ENCODE measurements at places on chromosomes 16 and 17.

DNA sequence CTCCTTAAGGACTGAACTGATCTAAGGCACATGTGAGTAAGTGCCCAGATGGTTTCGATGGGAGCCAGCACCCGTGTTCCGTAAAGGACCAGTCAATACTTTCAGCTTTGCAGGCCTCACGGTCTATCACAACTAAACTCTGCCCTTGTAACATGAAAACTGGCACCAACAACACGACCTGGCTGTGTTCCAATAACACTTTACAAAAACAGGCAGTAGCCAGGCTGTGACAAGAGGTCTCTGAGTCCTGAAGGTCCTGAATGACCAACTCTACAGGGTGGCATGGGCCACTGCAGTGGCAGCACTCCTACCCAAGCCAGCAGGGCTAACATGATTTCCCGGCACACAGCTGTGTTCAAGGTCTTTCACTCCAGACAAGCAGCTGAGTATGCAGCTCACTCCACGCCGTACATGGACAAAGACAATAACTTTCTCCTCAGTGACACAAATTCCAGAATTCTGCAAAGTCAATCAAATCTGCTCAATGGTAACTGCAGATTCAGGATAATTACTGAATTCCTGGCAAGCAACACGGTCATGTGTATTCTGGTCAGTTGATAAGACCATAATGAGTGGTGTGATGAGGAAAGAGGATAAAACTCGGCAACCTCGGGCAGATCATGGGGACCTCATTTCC, 15.3 kb downstream of the NPLOC4 start:
- DNase-seq, result no peak

DNA sequence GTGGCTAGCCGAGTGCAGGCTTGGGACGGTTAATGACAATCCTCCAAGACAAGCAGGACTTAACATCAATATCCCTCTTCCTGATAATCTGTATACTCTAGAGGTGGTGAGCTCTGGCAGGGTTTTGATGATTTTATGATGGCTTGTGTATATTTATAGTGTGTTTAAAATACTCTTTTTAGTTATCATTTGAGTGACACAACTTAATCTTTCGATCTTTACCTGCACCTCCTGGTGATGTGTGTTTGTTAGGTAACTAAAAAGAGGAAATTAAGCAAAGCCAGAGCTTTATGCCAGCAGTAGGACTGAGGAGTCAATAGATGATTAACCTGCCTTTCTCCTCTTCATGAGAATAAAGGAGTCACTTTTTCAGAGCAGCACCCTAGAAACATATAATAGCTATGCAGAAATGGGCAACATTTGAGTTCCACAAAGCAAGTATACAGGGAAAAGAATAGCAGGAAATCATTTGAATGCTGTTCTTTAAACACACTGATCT, 210.5 kb downstream of the IRX3 start:
- DNase-seq, result no peak

GRCh38 chr17:3913531-3914311, 2.5 kb downstream of the P2RX1 start:
- DNase-seq, result peak; percentile 83

GRCh38 chr17:5126719-5127488, 11.1 kb downstream of the USP6 start:
- no peak for DNase-seq

DNA sequence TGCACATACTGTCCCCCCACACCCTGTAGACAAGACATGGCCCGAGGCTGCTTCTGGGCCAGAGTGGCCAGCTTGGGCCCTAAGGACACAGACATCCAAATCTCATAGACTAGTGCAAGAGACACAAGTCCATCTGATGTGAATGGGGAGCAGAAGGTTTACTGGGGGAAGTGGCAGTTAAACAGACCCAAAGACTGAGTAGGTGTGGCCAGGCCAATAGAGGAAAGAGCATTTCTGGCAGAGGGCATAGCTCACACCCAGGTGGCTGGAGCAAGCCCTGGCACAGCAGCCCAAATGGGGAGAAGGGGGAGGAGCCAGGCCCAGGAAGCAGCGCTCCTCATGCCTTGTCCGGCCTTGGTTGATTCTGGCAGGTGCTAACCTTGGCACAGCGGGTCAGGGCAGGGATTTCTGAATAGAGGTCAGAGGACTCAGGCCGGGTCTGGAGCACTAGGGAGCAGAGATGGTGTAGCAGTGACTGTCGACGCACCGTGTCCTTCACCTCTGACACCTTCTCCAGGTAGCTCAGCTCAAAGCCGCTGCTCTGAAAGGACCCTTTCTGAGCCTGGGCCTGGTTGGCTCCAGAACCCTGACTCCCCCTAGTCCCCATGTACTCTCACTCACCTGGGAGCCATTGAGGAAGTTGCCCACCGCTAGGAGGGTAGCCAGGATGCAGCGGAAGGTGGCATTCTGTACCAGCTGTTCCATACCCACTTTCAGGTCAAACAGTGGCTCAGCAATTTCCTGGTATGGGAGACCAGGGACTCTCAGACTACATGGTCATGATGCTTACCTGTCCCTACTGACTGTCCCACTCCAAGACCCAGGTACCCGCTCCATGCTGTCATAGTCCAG, 4.1 kb downstream of the TMEM208 start:
- no peak for DNase-seq

DNA sequence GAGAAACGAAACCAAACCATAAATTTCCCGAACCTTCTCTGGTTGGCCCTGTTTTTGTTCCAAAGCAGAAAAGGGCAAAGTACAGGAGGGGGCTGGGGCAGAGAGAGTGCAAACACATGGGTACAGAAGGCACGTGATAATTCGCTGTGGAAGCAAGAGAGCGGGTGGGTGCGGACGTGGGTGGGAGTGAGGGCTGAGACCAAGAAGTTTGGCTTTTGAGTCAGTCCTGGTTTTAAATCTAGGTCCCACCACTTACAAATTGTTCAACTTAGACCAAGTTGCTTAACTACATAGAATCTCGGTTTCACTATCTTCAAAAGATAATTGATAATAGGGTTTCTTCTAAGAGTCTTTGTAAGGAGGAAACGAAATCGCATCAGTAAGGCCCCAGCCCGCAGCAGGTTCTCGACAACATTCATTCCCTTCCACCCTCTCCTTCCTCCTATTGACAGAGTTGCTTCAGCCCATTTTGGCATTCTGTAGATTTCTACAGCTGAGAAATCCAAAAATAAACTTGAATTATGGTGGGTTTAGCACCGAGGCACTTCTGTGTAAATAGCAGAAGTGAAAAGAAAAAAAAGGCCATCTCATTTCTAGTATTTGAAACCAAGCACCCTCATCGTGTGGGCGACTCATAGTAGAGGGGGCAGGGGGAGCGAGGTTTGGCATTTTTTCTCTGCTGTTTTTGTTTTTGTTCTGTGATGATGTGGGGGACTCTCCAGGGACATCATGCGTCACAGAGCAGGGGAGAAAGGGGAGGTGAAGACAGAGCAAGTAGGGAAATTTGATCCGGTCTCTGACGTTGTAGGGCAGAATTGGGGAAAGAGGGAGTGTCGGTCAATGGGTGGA, 33.6 kb upstream of the CCR7 start:
- peak; percentile 86 for DNase-seq

GRCh38 chr17:3635474-3636153, 436 bp downstream of the SHPK start:
- DNase-seq, result no peak

- DNase-seq, result no peak
Measured at GRCh38 chr16:13733561-13733960, 186.4 kb upstream of the ERCC4 start.

DNA sequence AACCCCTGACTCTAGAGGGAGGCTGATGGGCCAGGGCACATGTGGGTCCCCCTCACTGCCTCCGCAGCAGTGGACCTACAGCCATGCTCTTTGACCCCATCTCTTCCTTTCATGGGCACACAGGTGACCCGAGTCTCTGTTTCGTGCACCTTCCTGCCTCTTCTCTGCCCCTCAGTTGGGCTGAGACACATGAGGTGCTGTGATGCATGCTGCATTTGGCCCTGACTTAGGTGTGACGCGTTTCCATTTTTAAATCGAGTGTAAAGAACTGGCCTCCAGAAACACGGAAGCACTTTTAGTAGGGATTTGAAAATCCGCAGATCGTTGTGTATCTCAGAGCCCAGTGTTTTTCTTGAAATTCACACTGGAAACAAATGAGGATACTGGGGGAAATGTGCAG, 24.6 kb downstream of the C16orf90 start:
- DNase-seq, result no peak

- DNase-seq, result no peak
Measured at GRCh38 chr17:34645594-34645993, 66.2 kb downstream of the TMEM132E start.

- DNase-seq, result no peak
Measured at GRCh38 chr17:82076018-82076784, 10.6 kb upstream of the DUS1L start.

DNA sequence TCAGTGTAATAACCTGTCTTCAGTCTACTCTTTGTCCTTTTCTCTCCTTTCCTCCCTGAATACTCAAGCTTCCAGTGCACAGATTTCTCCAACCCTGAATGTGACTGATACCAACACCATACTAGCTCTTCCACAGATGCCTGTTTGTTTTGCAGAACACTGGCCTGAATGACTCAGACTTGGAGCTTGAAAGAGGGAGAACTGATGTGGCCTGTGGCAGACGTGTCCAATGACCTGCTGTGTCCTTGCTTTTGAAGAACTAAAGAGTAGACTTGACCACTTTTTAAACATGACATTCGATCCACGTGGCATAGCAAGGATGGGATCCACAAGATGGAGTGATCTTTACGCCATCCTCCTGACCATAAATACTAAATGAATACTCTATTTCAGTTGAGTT, 361.0 kb downstream of the WWOX start:
- no peak for DNase-seq

DNA sequence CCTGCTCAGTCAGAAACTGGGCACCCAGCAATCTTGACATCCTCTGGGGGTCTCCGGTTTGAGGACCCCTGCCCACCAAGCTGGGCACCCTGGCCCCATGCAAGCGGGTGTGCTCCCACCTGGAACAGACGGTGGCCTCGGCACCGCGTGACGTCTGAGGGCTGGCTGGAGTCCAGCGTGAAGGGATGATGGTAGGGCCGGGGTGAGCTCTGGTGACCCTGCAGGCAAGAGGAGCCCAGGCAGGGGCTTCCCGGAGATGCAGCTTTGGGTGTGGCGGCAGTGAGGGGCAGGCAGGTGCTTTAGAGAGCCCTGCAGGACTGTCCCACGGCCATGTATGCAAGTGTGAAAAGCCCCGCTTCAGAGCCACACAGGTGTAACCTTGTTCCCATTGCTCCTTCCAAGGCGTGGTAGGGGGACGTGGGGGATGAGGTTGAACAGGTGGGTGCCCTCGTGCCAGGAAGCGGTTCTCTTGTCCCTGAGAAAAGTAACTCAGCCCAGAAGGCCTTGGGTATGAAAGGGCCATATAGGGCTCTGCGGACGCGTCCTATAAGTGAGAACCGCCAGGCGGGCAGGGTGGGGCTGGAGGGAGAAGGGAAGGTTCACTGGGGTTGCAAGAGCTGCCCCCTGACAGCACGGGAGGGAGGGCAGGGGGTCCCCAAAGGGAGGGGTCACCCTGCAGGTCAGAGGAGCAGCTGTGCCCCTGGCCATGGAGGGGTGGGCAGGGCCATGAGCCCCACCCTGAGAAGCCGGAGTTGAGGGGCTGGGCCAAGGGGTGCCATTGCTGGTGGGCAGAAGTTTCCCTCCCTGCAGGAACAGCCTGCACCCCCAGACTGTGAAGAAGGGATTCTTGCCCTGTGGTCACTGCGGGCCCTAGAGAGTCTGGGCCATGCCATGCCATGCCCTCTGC, 9.2 kb downstream of the RGS11 start:
- DNase-seq, result no peak

GRCh38 chr17:75571197-75571884, 16.3 kb upstream of the MYO15B start:
- DNase-seq, result no peak

All from stimulated activated CD4-positive, alpha-beta T cell treated with anti-CD3 and anti-CD28 coated beads, Interleukin-1b, Interleukin-23, amount 100 ng/mL, for 48 hours (primary cell).